ENCODE measurements at places on chromosomes 3 and 15. TPM values are rescaled to one million over a fixed set of nuclear protein-coding genes. Genes with fewer than 3 reads are reported as not detected.

Gene FBXL2
- 2.4 TPM for total RNA-seq

Gene GP9
- not detected for total RNA-seq

Gene PLCL2
- 2.9 TPM for total RNA-seq

Gene CXCR6
- total RNA-seq, result not detected

Gene CCR1
- 0.03 TPM for total RNA-seq

Gene CASR
- not detected for total RNA-seq

Gene PARL
- 31.1 TPM for total RNA-seq

All from A375 (cell line).